ENCODE measurements at places on chromosomes 2 and 18.

DNA sequence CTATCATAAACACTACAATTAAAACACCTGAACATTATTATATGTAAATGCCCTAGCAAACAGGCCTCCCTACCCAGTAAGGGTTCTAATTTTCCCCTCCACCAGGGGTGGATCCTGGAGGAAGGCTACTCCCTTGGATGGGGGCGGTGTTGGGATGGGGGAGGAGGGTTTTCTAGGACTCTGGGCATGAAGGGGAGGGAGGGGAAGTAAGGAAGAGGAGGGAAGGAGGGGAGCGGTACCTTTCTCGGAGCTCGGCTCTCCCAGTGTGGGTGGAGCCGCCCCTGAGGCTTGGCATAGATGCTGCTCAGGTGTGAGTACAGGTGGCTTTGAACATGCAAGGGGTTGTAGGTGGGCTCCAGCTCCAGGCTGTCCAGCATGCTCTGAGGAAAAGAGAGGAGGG lies 5.4 kb downstream of the DOK1 start:
- no peak for DNase-seq

- DNase-seq: no peak
Observed at GRCh38 chr18:74530584-74530862, 3.8 kb upstream of the CNDP1 start.

- DNase-seq: no peak
Observed at GRCh38 chr2:102485147-102485785, 12.2 kb downstream of the SLC9A4 start.

GRCh38 chr18:49276680-49277079 lies 183.8 kb downstream of the DYM start:
- peak; percentile 66 for DNase-seq

- DNase-seq: no peak
Observed at GRCh38 chr2:172113617-172114016, 10.9 kb upstream of the DLX2 start.

GRCh38 chr2:10658041-10658913 lies 31.5 kb downstream of the NOL10 start:
- DNase-seq: peak; percentile 78

DNA sequence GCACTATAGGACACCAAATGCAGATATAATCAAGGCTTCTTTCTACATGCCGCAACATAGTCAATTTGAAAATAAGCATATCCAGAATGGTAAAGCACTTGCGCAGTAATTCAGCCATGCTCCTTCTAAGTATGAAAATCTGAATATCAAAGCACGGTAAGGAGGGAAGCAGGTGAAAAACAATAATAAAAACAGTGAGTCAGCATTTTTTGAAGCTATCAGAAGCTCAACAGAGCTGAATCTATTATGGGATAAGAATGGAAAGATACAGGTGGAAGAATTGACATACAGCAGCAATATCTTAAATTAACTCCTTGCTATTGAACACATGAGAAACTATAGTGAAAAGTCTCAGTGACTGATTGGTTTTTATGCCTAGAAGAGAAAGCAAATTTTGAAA lies 266.3 kb downstream of the NRXN1 start:
- DNase-seq: no peak
